Midbrain (tissue), 1 donor: ENCODE measurements at places on chromosomes 7 and 10.

DNA sequence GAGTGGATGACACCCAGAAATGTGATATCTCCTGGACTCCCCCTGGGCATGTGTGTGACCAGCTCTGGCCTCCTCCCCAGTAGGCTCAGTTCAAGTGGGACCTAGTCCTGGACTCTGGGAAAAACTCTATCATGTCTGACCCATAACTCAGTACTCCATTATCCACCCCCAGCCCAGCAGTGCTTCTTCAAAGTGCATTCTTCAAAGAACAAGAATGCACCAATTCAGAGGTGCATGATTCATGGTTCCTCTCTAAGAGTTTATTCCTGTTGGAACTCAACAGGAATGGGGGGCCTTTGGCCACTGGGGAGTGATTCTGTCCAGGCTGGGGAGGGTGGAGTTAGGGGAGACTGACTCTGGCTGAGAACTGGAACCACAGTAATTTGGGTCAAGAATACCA, 173.6 kb upstream of the CXCL12 start:
- DNase-seq: no peak

DNA sequence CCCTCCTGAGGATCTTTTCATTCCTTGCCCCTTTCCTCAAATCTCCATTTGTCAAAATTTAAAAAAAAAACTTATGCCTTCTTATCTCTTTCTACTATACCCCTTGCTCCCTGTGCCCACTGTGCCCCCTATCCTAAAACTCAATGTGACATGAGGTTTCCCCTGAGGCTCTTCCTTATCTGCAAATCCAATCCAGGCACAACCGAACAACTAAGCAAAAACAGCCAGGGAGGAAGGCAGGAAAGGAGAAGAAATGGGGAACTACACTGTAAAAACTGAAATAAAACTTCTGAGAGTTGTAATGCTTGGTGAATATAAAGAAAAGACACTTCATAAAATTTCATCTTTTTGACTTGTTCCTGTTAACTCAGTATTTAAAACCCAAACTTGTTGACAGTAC, 54.2 kb downstream of the CRPPA start:
- no peak for DNase-seq

GRCh38 chr10:23474081-23474480, 35.2 kb downstream of the OTUD1 start:
- no peak for DNase-seq

DNA sequence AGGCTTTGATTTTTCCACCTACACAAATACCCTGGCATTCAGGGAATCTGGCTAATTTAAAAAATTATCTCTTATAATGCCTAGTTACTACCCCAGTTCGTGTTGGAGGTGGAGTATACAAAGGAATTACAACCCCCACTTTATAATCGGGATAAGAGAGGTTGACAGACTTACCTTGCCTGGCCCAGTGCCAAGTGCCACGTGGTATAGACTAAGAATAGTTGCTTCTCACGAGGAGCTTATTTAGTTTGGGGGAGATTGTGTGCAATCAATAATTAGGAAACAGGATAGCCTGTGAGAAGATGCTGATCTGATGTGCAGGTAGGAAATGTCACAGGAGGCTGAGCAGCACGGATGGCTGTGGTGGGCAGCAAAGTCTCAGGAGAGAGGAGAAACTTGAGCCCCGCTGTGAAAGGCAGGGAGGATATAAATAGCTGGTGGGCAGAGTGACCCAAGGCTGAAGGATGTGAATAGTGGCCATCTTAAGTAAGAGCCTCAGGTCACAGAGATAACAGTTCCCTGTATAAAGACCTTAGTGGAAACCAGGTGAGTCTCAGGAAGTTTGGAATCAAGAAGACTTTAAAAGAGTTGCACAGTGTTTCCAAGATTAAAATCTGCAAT, 11.3 kb upstream of the ATXN7L1 start:
- no peak for DNase-seq

DNA sequence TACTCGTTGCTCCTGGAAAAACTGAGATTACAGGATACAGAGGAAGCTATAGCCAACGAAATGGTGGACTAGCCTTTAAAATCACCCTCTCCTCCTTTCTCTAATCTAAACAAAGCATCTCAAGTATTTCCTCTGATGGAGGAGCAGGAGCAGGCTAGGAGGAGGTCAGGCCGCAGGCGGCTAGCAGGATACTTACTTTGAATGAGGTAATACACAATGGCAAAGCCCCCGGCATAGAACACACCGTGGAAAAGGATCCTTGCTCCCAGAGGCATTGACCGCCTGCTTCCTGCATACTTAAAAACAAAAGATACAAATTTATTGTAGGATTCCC, 64.4 kb downstream of the STK17A start:
- DNase-seq: no peak

GRCh38 chr7:42753367-42753766, 158.5 kb downstream of the C7orf25 start:
- DNase-seq: peak; percentile 62

- DNase-seq: no peak
These were observed 2.6 kb upstream of the CH25H start for GRCh38 chr10:89209718-89210117.

- DNase-seq: peak; percentile 29
These were observed 13.1 kb downstream of the LHFPL3 start for GRCh38 chr7:104341546-104341945.

DNA sequence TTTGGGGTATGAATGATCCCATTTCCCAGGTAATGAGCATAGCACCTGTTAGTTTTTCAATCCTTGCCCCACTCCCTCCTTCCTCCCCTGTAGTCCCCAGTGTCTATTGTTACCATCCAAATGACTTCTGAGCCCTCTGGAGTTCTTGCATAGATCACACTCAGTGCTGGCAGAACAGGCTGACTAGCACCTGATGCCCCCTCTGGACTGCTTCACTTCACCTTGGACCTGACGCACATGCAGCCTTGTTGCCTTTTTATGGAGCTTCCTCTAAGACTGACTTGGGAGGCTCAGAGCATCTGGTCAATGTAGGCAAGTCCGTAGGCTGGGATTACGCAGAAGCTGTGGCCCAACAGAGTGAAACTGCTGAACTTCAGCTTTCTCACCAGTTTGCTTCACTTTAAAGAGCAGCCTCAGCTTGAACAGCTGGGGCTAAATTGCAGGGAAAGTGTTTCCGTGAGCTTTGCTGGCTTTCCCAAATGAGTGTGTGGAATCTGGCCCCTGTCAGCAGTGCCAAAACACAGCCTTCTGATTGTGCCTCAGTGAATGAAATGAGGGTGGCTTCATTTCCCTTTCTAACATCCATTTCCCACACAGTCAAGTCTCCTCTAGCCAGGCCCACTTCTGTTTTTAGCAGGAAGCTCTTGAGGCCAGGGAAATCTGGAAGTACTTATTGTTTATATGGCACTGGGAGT, 48.5 kb downstream of the NXPH1 start:
- DNase-seq: peak; percentile 33

GRCh38 chr10:76436401-76436811, 1005.0 kb downstream of the LRMDA start:
- DNase-seq: no peak

DNA sequence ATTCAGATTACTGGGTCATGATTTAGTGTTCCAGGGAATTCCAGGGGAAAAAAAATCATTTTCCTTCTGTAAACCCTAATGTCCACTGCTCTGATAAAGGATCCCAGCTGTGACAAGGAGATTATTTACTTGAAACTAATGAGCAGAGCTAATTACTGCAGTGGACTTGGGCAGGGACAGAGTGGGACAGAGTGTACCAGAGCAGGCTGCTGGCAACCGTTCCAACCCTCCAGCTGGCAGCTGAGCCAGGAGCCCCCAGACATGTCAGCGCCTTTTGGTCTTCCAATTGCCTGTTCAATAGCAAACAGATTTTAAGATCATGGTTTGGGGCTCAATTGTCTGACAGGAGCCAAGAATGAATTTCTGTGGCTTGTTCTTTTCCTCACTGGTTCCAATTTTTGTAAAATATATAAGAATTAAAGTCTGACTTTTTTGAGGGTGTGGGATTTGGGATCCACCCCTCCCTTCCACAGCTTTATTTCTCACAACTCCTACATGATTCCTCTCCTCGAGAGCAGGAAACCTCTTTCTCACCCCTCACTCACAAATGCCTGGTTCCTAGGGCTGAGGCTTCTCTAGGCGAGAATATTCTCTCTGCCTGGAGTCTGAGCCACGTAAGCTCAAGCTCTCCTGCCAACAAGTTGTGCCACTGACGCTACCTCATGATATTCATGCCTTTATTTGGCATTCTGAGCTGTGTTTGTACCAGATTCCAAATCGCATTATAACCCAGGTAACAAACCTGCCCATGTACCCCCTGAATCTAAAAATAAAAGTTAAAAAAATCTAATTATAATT, 20.6 kb upstream of the FAM180A start:
- DNase-seq: peak; percentile 63

GRCh38 chr7:45917658-45918057, 3.4 kb downstream of the IGFBP3 start:
- peak; percentile 76 for DNase-seq

DNA sequence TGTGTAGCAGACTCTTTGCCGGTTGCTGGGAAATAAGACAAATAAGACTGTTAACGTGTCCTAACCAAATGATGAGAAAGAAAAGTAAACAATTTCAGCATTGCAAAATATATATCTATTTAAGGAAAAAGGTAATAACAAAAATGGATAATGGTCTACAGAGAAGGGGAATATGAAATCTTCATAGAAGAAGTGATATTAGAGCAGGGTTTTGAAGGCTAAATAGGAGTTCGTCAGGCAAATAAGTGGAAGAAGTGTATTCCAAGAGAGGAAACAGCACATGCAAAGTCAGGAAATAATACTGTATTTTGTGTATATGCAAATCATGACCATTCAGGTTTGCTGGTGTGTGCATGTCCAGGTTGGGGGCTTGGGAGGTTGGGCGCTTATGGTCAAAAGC, 55.3 kb upstream of the OSBPL3 start:
- DNase-seq: no peak

GRCh38 chr10:4763960-4764428, 62.0 kb upstream of the AKR1E2 start:
- DNase-seq: no peak

- DNase-seq: peak; percentile 6
These were observed 29.7 kb downstream of the TMEM248 start for GRCh38 chr7:66950763-66951162.
